Hypothalamus (tissue), 51 donors: ENCODE measurements at places on chromosomes 16 and 17.
A peak's percentile ranks its signal among the peaks of the same experiment; 100 is the strongest.

DNA sequence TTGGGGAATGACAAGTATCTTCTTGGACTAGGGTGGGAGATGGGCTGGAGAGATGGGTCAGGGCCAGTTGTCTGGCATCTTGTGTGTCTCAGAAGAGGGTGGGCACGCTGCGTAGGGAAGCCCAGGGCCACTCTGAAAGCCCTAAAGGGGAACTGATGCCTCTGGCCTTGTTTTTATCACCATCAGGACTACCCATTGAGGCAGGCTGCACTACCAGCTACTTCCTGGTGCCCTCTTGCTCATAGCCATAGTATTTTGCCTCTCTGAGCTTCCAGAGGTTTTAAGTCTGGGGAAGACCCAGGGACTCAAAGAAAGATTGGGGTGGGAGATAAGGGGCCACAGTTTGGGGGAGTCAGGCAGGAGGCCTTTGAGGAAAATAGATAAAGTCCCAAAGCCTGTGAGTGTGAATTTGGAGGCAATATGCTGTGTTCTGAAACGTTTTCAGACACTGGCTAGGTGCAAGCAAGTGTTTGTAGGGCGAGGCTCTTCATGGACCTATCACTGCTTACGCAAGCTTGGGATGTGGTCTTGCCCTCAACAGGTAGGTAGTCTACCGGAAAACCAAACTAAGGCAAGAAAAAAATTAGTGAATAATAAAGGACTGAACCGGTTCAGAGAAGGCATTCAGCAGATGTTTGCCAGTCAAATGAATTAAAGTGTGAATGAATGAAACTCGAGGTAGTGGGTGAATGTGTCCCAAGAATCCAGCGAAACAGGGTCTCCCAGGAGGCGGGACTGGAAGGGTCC is 688 bp upstream of the ITGB3 start:
- no peak for DNase-seq

- DNase-seq: no peak
Measured at GRCh38 chr17:42288803-42289610, 709 bp downstream of the STAT5A start.

DNA sequence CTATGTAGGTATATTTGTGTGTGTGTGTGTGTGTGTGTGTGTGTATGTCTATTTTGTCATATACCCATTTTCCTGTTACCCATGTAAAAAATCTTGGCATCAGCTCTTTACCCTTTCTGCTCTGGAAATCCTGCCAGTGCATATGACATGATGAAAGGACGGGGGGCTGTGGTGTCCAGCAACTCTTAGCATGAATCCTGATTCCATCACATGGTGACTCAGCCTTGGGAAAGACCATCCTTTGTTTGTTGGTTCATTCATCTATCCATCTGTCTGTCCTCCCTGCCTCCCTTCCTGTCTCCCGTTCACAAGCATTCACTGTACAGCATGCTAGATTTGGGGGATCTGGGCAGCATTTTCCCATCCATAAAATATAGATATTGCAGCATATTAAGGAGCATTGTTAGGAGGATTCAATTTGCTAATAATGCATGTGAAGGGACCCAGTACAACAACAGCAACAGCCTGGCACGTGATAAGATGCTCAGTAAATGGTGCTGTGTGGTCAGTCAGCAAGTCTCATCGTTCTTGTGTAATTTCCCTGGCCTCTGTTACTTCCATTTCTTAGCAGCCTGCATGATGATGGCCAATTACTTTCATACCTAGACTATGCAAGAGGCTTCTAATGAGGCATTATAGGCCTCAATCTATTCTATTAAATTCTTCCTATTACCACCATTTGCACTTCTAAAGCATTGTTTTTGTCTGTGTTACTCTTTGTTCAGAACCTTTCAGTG is 191.0 kb downstream of the PRKCA start:
- DNase-seq: no peak

GRCh38 chr16:48354877-48355855 is 30.0 kb downstream of the SIAH1 start:
- no peak for DNase-seq

- no peak for DNase-seq
Measured at GRCh38 chr17:78779850-78780249, 2.2 kb downstream of the CYTH1 start.

GRCh38 chr16:46830902-46831647 is at the start of gene C16orf87:
C16orf87 (minus strand) TSS chr16:46831180; CDS start chr16:46831149, 31 bp downstream.
- DNase-seq: peak; percentile 87

GRCh38 chr16:51755577-51756355 is 604.7 kb upstream of the SALL1 start:
- no peak for DNase-seq

- DNase-seq: no peak
Measured at GRCh38 chr17:29155966-29156338, 24.2 kb downstream of the MYO18A start.

DNA sequence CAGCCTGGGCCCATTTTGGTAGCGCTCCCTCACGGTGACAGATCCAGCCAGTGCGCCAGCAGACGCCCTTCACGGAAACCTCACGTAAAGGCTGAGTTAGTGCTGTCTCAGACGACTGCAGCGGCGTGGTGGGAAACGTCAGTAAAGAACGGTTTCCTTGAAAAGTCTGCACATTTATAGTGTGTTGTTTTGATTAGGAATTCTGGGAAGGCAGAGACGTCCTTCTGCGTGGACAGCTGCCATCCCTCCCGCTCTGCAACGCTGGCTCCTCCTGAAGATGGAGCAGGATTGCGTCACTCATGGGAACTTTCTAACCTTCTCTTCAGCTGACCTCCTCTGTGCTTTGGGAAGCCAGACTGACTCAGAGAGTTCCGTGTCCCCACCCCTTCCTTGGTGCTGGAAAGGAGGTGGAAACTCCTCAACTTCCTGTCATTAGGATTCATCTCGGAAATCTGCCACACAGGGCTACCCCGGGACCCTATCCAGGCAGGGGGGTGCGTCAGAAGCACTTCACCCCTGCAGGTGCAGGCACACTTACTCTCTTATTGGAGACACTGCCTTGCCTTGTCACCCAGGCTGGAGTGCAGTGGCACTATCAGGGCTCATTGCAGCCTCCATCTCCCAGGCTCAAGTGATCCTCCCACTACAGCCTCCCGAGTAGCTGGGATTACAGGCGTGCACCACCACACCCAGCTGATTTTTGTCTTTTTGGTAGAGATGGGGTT is 24.3 kb upstream of the CRISPLD2 start:
- DNase-seq: no peak

DNA sequence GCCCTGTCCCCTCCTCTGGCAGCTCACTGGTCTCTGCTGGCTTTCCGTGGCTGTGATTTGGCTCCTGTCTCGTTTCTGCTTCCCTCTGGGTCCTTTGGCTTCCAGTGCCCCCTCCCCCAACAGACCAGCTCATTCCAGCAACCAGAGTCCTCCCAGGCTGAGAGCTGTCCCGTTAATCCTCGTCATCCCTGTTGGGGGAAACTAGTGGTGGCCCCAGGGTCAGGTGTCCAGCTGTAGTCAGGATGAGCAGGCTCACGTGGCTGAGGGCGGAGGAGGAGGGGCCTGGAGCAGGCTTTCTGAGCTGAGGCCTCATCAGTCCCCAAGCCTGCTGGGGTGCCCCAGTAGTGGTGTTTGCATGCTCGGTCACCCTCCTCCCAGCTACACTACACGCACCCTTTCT is 10.7 kb upstream of the CBX4 start:
- DNase-seq: no peak

DNA sequence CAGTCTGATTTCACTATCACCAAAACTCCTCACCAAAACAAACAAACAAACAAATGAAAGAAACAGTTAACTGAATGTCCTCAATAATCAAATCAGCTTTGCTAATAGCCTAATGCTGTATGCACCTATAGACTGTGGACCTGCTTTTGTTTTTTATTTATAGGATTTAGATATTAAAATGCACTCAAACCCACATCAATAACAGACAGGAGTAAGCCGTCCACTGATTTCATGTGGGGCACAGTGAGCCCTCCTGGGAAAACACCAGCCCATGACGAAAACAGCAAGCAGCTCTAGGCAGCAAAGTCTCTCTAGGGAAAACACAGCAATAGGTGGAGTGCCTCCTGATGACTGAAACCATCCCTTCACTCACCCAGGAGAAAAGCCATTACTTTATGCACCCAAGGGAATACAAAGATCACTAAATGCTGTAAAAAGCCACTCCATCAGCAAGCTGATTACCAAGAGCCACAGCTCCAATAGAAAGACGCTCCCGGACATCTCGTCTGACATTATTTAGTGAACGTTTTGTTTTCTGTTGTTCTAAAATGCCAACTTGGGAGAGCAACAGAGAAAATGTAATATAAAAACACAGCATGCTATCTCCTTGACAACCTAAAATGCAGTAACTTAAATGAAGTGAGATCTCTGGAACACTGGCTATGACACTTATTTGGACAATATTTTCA is 47.8 kb downstream of the ANKFY1 start:
- no peak for DNase-seq

GRCh38 chr17:40320756-40321523 is 12.0 kb downstream of the RARA start:
- no peak for DNase-seq

GRCh38 chr17:19381741-19382444 is 3.6 kb downstream of the MAPK7 start:
- DNase-seq: no peak

DNA sequence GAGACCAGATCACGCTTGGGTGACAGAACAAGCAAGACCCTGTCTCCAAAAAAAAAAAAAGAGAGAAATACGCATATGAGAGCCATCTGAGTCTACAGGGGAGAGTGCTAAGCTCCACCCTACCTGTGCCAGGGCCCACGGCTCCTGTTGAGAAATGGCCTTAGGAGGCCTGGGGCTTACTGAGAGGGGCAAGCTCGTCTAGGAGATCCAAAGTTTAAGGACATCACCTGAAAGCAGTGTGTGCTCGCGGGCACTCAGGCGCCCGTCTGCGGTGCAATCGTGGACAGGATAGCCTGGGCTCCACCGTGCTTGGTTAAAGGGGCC is 14.5 kb upstream of the BAIAP2 start:
- no peak for DNase-seq

GRCh38 chr16:84585467-84585866 is 32.4 kb downstream of the COTL1 start:
- DNase-seq: no peak

DNA sequence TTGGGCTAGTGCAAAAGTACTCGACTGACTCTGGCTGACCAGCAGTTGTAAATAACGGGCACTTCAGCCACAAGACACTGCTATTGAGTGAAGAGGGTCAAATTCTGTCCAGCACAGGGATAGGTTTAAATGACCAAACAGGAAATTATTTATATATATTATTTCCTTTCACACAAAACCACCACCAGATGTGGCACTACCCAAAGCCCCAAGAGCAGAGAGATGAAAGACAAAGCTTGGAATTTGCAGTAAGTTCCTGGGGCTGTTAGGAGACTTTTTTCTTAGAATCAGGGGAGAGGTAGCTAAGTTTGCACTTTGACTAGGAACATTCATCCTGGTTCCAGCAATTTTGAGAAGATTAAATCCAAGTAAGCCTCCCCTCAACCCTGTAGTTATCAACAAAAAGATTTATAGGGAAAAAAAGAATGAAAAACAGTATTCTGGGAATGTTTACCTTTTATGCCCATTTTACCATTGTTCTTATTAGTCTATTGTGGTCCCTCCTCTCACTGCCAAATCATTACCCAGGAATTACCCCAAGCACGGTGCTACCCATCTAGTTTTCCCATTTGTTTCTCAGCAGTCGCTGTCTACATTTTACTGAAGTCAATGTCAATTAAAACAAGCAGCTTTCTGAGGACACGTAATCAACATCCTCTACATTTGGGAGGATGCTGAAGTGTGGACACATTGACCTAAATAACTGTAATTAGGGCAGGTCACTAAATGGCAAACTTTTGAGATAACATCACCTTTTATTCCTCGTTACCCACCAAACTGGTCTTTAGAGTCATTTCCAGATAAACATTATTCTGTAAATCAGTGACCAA is 43.5 kb downstream of the GRB7 start:
- DNase-seq: no peak

- no peak for DNase-seq
Measured at GRCh38 chr16:88505405-88506082, 52.5 kb downstream of the ZFPM1 start.

DNA sequence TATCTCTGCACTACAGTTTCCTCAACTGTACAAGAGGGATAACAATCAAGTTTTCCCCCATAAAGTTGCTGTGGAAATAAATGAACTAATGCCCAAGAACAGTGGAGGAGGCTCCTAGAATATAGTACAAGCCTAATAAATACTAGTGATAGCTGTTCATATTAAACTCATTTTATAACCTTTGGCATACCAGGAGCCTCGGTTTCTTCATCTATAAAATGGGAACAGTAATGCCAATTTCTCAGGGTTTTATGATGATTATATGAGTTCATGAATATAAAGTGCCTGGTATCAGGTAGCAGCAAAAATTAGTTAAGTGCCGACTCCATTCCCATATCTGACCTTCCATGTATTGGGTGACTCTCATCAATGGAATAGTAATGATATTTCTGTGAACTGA is 311.1 kb upstream of the MAF start:
- no peak for DNase-seq

DNA sequence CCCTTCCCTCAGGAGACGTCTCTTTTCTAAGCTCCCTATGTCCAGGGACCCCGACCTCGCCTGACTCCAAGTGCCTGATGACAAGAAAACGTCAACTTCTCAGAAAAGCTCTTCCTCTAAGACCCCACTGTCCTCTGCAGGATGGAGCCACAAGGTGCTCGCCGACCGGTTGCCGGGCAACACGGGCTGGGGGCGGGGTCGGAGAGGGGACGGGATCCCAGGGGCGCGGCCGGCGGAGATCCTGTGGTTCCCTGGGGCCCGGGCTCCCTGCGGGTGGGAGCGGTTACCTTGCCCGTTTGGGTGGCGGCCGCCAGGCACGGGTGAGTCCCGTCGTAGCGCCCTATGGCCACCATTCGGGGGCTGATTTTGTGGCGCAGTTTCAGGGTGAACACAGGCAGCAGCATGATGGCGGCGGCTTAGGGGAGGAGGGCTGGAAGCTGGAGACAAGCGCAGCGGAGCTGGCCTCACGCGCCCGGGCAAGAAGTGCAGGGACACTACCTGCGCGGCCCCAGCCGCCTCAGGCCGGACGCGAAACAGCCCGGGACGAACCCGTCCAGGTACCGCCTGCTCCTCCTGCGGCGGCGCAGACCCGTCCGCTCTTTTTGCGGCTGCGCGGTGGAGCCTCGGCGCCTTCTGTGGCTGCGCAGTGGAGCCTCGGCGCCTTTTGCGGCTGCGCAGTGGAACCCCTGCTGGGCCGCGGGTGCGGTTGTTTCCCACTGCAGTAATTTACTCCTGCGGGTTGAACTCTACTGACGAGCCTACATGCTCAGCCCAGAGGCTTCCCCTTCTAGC is at the start of gene BBS2:
BBS2 (minus strand) TSS at position 566 of the 792 bp plus-strand sequence; CDS start at position 404, 162 bp downstream.
- peak; percentile 91 for DNase-seq

DNA sequence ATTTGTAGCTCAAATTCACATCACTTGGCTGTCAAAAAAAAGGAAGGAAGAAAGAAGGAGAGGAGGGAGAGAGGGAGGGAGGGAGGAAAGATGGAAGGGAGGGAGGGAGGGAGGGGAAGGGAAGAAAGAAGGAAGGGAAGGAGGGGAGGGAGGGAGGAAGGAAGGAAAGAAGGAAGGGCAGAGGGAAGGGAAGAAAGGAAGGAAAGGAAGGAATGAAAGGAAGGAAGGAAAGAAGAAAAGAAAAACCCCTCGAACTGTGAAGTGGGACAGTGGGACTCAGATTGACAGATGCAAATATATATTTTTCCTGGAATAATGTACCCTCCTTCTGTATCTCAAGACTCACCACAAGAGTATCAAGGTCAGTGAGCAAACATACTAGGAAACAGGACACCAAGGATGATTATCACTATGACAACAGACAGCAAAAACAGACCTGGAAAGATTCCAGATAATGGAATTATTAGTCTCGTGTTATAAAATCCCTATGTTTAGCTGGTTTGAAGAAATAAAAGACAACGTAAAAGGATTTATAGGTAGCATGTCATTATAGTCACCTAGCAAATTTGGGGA is 24.2 kb upstream of the ABCA3 start:
- no peak for DNase-seq
